NCI-H1092 (cell line): ENCODE measurements at places on chromosomes 4 and X.

- DNase-seq = no peak
These were observed 11.4 kb upstream of the NYX start for GRCh38 chrX:41435708-41436107.

GRCh38 chrX:151359931-151360871 lies 36.8 kb upstream of the VMA21 start:
- DNase-seq = peak; percentile 55

DNA sequence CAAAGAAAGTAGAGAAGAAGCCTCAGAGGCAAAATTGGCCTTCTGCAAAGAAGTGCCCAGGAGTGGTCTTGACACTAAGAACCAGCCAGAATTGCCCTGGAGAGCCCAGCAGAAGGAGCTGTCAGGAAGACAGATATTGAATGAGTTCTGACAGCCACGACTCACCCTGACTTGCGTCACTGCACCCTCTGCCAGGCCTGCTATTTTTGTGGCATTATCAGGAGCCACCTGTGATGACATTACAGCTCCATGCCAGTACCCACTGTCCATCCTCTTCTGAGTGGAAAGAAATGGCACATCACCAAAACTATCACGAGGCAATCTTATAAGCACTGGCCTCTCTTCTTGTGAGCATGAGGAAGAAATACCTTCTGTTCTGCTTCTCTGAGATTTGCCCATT lies 67.7 kb downstream of the SMIM20 start:
- no peak for DNase-seq

GRCh38 chrX:16931855-16932575 lies 14.4 kb upstream of the REPS2 start:
- DNase-seq = no peak

DNA sequence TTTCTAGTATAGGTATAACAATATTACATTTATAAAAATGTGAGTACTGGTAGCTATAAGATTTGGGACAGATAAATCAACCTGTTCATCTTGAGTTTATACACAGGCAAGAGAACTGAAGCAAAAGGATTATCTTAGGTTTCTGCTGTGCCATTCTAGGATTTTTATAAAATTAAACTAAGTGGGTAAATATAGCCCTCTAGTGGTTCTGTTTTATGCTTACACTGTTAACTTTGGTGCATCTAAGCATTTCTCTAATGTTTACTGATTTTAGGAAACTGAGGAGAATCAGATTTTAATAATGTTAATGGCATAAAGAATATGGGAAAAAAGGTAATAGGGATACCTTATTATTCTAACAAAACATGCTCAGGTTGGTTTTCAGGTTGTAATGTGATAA lies 1.1 kb upstream of the RRH start:
- DNase-seq = no peak

GRCh38 chr4:2936773-2937145 lies 26.4 kb downstream of the NOP14 start:
- no peak for DNase-seq

DNA sequence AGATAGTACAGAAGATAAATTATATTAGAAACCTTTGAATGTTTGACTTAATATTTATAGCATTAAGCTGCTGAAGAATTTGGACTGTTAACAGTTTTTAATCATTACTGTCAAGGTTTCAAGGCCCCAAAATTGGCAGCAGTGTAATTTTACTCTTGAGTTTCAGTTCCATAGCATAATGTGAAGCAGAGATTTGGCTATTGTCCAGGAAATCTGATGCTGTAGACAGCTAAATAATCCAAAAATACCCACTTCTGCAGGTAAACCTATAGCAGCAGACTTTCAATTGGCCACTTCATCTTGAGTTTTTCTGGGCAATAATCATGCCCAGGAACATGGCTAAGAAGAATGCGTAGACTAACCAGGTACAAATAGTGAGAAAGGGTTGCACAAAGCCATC lies 85.0 kb downstream of the RCHY1 start:
- no peak for DNase-seq

DNA sequence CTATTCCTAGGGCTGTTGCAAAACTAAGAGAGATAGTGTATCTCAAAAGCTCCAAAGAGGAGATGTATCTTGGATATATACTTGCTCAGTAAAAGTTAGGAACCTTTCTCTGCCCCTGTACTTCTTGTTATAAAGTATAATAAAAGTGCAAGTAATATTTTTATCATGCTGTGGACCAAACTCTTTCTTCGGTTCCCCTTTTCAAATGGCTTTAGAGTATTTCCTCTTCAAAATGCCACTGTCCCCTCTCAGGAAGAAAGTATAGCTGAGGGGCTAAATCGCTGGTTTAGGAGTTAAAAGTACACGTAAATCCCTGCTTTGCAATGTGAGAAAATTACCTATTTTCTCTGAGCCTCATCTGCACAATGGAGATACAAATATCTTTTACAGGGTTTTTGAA lies 169.1 kb upstream of the FTHL17 start:
- no peak for DNase-seq

DNA sequence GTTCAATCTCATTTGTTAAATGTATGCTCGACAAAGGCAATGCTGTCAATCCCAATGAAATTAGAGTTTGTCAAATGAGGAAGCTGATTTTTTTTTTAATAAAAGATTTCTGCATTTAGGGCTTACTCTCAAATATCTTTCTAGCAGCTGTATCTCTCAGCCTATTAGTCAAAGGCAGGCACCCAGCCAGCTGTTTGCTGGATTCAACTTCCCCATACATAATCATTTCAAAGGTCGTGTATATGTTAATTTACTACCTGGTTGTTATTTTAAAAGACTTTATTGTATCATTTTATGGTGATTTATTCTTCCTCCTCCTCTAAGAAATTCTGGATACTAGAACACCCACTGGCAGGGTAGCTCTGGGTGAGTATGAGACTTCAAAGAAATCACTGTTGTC lies 27.1 kb downstream of the RAI2 start:
- DNase-seq = no peak

DNA sequence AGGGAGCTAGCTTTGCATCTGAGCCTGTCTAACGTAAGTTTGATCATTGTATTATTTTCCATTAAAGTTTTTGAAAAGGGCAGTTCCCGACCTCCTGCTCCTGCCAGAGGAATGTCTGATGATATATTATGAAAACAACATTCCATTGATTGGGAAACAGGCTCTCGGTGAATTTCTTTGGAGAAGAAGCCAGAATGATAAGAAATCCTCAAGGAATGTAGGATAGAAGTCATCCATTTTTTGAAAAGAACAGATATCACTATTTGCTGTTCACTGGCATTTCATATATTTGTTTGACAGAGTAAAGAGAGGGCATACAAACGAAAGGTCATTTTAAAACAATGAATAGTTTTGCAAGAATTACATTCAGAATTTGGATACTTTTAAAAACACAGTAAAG lies 781.0 kb upstream of the HTR2C start:
- DNase-seq = no peak

DNA sequence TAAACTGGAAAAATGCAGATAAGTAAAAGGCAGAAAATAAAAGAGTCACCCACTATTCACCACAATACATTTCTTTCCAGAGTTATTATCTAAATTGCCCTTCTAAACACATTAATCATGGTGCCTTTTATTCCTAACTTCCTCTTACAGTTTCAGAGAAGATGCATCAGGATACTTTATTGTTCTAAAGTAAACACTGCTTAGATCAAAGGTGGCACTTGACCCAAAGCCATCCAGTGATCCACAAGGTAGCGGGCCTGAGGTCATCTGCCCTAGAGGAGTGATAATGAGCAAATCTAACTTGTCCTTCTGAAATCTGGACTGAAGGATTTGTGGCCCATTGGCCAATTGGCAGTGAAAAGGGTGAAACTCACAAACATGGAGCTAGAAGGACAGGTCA lies 12.0 kb upstream of the TMEM154 start:
- no peak for DNase-seq

- no peak for DNase-seq
These were observed 25.4 kb downstream of the MBNL3 start for GRCh38 chrX:132463411-132463810.

- DNase-seq = no peak
These were observed 170.3 kb upstream of the KIT start for GRCh38 chr4:54487491-54487890.

GRCh38 chr4:106670976-106671375 lies 302.4 kb upstream of the GIMD1 start:
- DNase-seq = no peak

- no peak for DNase-seq
These were observed 544.8 kb upstream of the ADGRL3 start for GRCh38 chr4:60655356-60655755.

DNA sequence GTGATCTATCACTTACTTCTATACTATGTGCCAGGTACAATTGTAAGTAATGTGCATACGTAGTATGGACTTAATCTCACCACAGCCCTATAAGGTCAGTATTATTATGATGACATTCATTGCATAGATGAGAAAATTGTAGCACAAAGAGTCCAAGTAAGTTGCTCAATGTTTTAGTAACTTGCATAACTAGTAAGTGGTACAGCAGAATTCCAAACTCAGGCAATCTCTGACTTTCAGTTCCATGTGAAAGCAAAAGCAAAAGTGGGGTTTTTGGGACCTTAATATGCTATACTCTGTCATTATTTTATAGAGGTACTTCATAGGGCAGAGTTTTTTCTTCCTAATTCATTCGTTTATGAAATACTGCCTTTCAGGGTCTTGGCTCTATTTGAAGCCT lies 188.8 kb upstream of the VEGFC start:
- no peak for DNase-seq

DNA sequence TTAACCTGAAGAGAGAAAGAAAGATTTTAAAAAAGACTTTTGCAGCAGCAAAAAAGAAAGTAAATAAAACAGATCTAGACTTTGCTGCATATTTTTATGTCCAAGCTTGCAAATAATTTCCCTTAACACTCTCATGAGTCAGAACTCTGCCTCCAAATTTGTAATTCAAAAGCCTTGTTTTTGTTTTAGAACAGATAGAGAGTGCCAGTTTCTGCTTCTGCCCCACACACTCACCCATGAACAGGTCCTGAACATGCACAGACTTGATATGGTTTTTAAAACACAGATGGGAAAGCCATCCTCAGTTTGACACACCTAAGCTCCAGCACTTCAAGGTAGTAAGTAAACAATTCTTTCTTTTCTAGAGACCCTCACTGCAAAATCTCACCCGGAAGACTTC lies 39.7 kb upstream of the VCX3B start:
- no peak for DNase-seq

GRCh38 chr4:94746746-94747145 lies 11.0 kb upstream of the BMPR1B start:
- DNase-seq = no peak

- no peak for DNase-seq
These were observed 129.8 kb downstream of the SORBS2 start for GRCh38 chr4:185682236-185682635.

DNA sequence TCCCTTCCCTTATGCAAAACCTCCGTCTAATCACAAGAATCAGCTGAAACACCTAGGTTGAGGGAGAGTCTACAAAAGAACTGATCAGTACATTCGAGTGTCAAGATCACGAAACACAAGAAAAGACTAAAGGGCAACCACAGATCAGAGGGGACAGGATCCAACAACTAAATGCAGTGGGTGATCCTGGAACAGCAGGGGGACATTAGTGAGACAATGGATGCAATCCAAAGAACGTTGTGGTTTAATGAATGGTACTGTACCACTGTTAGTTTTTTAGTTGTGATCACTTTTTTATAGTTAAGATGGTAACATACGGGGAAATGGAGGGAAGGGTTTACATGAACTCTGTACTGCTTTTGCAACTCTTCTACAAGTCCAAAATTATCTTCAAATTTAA lies 79.2 kb downstream of the RELL1 start:
- no peak for DNase-seq

DNA sequence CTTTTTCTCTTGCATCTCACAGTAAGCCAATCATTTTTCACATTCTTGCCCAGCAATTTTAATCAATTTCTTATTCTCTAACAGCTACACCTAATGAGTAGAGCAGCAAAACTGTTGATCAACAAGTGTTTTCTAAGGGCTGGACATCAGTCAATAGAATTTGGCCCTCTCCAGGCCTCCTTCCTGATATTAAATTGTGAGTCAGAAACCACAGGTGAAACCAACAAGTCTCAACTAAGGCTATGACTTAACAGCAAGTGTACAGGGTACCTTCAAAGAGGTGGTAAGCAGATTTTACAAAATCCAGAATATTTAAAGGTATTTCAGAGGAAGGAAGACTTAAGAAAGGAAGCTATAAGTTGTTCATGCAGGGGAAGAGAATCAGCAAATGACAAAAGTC lies 156.5 kb upstream of the ARHGAP24 start:
- no peak for DNase-seq

GRCh38 chr4:128517096-128517738 lies 229.6 kb upstream of the PGRMC2 start:
- no peak for DNase-seq

DNA sequence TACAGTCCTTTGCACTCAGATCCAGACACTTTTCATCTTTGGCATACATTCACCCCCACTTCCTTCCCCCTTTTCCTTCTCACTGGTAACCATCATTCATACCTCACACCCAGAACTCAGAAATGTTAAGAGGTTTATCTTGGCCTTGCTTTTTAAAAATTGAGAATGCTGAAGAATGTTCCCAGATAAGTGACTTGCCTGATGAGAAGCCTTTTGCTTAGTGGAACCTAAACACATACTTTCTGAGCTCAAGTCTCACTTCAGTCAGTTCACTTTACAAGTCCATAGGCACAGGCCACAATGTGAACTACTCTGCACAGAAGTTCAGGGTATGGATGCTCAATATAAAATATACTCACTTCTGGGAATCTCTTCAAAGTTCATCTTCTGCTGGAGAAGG lies 129.4 kb downstream of the GRIA3 start:
- no peak for DNase-seq

DNA sequence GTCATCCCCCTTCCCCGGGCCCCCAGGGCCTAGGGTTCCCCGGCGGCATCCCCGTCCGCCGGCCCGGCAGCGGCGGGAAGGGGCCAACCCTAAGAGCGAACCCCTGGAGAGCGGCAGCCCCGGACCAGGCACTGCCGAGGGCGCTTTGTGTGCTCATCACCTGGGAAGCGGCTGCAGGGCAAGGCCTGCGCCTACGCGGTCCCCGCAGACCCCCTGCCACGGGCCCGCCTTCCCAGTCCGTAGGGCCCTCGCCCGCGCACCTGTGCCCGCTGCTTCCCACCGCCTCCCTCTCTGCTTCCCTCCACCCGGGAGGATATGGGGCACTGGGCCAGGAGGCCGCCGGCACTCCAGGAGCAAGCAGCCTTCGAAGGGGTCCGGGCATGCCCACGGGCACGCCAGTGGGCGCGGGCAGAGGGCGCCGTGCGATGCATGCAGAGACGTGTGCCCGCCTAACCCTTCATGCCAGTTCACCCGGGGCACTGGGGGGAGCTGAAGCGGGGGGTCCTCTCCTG lies 2.6 kb downstream of the FLNA start:
- DNase-seq = no peak

GRCh38 chr4:128862608-128863311 lies 53.3 kb downstream of the JADE1 start:
- DNase-seq = no peak

GRCh38 chr4:142331646-142332045 lies 514.5 kb downstream of the INPP4B start:
- DNase-seq = no peak

DNA sequence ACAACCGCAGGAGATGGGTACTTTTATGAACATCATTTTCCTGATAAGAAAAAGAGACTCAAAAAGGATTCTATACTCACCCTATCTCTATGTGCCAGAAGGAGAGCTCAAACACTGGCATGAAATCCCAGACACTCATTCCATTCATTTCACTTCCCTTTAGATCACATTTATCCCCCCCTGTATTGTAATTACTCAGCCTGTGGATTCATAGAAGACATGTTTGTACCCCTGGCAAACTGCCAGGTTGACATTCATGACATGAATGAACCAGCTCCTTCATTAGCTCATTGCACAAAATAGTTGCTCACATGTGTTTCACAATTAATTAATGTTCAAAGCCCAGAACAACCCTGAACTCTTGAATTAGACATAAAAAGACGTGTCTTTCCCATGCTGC lies 4.9 kb downstream of the SMR3A start:
- DNase-seq = no peak
